ENCODE measurements at places on chromosomes 7 and 10. TPM values are rescaled to one million over a fixed set of nuclear protein-coding genes. Genes with fewer than 3 reads are reported as not detected.

COPS6 gene
- 184 TPM for total RNA-seq

ARHGAP22 gene
- 4.7 TPM for total RNA-seq

SLC29A3 gene
- 24.4 TPM for total RNA-seq

UTF1 gene
- total RNA-seq, result not detected

PTPN20 gene
- total RNA-seq, result 4.7 TPM

BMPER gene
- 5.1 TPM for total RNA-seq

LLCFC1 gene
- total RNA-seq, result not detected

TRPV5 gene
- not detected for total RNA-seq

OR2A42 gene
- total RNA-seq, result not detected

MKX gene
- not detected for total RNA-seq

EMX2 gene
- not detected for total RNA-seq

NME8 gene
- total RNA-seq, result not detected

WDR11 gene
- total RNA-seq, result 23.9 TPM

FIGNL1 gene
- 16.3 TPM for total RNA-seq

NKX2-3 gene
- 0.07 TPM for total RNA-seq

TSPAN12 gene
- 0.61 TPM for total RNA-seq

ZNF107 gene
- total RNA-seq, result 2.3 TPM

ZNF425 gene
- total RNA-seq, result 1.7 TPM
